ENCODE measurements at places on chromosomes 4 and X.

- DNase-seq = no peak
Measured at GRCh38 chr4:100206850-100207249, 16.6 kb upstream of the DDIT4L start.

- DNase-seq = no peak
Measured at GRCh38 chrX:9622128-9622527, 143.5 kb downstream of the GPR143 start.

GRCh38 chr4:110615353-110616237 lies 7.3 kb downstream of the PITX2 start:
- DNase-seq = no peak

DNA sequence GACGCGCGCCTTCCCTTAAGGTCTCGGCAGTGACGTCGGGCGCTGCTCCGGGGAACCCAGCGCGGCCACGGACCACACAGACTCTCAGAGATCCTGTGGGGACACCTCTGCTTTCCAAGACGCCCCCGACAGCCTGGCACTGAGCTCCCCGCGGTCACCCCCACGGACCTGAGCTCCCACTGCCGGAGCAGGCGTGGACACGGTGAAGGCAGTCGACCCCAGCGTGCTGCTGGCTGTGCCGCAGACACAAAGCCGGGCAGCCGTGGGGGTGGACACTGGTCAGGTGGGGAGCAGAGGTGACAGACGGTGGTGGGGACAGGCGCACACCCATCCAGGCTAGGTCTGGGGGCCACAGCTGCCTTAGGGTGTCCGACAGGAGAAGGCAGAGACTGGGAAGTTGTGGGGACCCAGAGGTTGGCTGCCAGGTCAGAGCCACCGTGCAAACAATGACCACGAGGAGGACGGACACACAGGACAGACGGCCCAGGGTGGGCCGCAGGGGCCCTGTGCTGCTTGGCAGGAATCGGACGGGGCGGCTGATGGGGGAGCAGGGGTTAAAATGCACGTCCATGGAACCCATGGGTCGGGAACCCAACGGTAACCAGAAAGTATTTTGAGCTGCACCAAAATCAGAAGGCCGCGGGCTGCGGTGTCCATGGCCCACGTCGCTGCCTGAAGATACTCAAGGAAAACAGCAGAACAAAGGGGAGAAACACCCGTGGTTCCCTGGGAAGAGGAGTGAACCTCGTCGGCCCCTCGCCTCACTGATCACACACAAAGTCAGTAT lies 16.6 kb upstream of the GTPBP6 start:
- DNase-seq = no peak

DNA sequence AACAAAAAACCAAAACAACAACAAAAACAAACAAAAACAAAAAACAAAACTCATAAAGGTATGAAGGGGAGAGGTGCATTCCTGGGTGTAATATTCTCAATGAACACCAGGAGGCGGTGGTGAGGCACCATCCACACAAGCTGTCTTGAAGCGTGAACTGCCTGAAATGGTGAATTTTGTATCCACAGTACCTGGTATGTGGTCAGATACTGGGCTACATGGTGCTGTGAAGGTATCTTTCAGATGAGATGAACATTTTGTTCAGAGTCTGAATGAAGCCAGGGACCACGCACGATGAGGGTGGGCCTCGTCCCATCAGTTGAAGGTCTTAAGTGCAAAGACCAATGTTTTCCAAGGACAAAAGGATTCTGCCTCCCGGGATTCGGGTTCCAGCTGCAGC lies 58.5 kb downstream of the ASMT start:
- DNase-seq = no peak

DNA sequence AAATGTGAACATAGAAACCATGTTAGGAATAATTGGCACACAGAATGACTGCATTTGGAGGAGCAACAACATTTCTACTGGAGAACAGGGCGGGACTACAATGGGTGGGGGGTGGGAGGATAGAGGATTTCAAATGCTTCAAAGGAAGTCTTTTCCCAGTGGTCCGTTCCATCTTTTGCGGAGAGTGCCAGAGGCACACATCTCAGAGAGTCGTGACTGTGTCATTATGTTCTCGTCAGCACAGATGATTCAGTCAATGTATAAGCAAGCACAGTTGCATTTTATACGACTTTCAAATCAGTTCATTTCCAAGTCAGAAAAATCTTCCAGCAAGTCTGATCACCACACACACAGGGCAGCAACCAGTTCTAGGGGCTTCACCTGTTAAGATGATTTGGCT lies 22.7 kb upstream of the GPR50 start:
- no peak for DNase-seq

GRCh38 chr4:169079942-169080827 lies 70.1 kb upstream of the CBR4 start:
- peak; percentile 53 for DNase-seq

DNA sequence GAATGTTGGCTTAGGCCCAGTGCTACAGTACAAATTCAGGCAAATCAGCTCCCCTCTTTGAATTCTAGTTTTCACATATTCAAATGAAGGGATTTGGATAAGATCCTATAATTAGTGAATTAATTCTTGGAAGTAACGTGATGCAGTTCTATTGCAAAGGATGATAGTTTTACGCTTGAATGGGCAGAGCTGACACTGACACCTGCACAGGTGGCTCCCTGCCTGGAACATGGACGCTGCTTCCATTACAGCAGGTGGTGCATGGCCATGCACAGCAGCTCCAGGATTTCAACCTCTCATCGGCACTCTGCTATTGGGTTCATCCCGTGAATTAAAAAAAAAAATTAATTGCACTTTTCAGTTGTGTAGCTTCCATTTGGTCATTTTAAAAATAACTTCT lies 28.4 kb upstream of the RPS6KA6 start:
- DNase-seq = no peak

DNA sequence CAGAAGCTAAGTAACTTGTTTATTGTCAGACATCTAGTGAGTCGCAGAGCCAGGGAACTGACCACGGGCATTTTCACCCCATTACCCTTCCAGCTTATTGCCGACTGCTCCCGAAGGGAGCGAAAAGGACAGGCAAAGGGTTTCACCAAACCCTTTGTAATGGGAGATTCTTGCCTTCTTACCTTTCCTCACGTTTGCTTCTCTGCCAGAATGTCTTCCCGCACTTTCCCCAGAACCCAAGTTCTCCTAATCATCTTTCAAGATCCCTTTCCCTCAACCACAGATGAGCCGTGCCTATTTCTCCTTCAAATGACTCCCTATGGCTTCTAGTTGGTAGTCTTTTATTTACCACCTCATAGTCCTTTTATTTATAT lies 520 bp upstream of the SRP72 start:
- peak; percentile 3 for DNase-seq

DNA sequence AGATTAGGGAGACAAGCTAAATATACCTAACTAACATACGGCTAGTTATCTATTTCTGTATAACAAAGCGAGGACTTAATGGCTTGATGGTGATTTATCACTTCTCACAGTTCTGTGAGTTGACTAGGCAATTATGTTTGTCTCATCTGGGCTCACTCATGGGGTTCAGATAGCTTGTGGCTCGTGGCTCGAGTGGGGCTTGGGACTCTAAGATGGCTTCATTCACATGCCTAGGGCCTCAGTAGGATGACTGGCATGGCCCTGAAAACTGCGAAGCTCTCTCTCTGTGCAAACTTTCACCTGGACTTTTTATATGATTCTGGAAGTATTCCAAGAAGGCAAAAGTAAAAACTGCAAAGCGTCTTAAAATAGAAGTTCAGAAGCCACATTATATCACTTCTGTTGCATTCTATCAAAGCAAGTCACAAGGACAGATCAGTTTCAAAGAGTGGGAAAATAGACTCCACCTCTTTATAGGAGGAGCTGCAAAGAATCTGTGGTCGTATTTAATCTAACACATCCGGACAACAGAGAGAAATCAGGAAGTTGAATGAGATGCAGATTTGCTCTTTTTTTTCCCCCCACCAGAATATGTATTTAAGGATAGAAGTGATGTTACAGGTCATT lies 491.2 kb downstream of the INPP4B start:
- DNase-seq = no peak

DNA sequence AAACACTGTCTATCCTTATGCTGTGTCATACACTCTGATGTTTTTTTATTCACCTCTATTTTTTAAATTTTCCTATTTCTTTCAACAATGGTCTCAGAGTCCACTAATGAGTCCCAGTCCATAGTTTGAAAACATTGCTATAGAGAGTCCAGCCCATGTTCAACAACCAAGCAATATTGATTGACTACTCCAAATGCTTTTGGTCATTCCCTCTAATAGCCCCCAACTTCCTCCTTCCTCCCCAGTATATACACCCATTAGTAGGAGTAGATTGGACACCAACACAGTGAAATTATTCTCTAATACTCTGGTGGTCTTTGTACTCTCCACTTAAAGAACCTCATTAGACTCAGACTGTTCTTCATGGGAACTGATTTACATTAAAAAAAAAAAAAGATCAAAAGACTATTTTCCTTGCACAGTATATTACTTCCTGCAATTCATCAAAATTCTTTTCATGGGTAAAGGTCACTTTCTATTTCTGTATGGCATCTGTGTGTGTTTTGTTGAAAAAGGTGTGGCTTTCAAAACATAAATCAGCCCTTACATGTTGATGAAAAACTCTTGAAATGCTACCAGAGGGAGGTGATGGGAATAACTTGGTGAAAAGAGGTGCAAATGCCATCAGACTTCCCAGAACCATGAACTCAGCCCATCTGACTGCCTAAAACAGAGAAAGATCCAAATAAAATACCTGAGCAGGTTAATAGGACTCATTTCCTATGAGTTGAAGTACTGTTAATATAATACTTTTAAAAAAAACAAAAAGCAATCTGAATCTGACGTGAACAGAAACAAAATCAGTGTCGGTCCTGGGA lies 250.3 kb upstream of the KLF3 start:
- DNase-seq = no peak

- DNase-seq = peak; percentile 41
Measured at GRCh38 chr4:57110640-57111511, 691 bp upstream of the IGFBP7 start.

DNA sequence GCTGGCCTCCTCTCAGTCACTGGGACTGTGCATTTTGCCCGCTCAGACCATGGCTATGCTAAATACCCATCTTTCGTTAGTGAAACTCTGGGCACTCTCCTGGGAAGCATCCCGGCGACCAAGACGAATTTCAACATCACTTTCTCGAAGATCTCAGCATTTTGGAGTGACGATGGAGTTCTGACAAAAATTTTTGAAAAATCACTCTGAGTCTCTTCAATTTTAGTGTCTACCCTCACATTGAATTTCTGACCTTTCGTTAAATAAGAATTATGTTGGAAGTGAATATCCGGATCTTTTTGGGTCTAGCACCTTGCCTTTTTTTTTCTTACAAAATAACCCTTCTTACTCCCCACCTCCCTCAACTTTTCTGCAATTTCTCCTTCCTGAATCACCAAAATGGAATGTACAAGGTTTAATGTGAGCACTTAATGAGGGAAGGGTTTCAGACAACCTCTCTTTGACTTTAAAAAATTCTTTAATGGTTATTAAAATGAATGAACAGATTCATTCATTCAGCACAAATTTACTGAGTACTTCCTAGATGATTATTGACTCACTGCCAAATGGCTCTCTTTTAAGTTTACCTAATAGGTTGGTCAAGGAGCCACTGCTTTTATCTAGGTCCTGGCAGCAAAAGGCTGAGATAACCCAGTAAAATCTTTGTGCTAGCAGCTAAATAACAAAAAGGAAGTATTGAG lies 746 bp upstream of the AADAT start:
- DNase-seq = no peak

DNA sequence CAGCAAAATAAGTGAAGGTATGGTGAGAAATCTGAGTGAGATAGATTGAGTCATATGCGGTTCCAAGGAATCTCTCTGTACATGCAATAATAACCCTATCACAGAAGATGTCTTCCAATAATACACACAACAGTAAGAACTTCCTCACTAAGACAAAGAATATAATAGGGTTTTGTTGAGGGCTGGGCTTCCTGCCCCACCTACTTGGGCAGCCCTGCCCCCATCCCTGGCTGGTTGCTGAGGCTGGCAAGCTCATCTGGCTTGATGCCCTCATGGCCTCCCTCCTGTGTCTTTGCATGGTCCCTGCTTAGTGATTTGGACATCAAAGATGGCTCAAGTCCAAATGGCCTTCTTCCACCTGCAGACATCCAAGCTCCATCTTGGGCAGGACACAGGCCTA lies 2.7 kb downstream of the GEMIN8 start:
- DNase-seq = peak; percentile 66

DNA sequence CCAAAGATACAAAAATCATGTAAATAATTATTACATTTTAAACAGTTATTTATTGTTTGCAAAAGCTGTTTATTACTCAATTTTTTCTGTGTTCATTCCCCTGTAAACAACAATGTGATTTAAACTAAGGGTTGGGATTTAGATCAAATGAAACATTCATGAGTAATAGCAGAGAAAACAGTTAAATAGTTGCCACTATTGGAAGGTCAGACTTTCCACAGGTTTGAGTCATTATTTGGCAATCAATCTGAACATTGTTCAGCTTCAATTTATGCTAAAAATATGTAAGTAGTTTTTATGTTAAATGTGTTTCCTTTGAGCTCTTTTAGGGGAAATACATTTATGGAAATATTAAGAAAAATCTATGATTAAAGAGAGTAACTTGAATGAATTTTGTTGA lies 144.9 kb downstream of the STIM2 start:
- no peak for DNase-seq

- no peak for DNase-seq
Measured at GRCh38 chr4:99404595-99405287, 30.4 kb downstream of the ADH7 start.

- DNase-seq = no peak
Measured at GRCh38 chrX:64427787-64428186, 32.5 kb upstream of the MTMR8 start.

DNA sequence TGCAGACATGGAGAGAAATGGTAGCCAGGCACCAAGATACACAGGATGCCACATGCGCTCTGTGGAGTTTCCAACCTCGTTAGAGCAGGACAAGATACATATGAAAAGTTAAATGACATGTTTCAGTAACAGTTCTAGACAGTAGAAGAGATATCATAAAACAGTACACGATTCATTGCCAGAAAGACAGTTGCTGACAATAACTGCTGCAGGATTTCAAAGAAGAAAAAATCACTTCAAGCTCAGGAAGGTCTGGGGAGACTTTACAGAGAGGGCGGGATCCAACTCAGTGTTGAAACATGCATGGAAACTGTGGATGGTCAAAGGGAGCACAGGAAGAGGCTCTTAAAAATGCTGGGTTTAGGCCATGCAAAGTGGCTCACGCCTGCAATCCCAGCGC lies 31.0 kb downstream of the DCTD start:
- no peak for DNase-seq

- DNase-seq = no peak
Measured at GRCh38 chr4:53066155-53066554, 204.0 kb downstream of the RASL11B start.

DNA sequence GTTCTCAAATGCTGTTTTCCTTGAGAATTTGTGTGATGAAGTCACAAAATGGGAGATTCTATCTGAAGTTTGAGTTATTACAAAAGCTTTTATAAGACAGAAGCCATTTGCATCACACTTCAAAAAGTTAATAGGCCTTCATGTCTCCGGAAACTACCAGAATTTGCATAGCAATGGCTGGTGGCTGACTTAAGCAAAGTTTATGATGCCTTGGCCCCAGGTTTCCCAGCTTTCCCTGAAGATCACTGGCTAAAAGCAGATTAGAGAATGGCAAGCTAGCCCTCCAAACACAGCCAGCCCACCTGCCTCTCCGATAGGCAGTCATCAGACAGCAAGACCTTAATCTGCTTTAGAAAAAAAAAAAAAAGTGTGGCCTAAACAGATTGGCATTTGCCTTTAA lies 197.8 kb downstream of the HS3ST1 start:
- no peak for DNase-seq

GRCh38 chrX:7115557-7115956 lies 32.0 kb upstream of the STS start:
- DNase-seq = no peak

GRCh38 chrX:71859637-71860036 lies 51.0 kb upstream of the NHSL2 start:
- DNase-seq = peak; percentile 34

Data from hippocampal formation (tissue), 2 donors.